Renal cortex interstitium (tissue), 15 donors: ENCODE measurements at places on chromosomes 2 and 18. TPM values are rescaled to one million over a fixed set of nuclear protein-coding genes. Genes with fewer than 3 reads are reported as not detected.

Gene CACNB4
- 16.7 TPM for polyA plus RNA-seq

Gene CCL20
- polyA plus RNA-seq = not detected

Gene GULP1
- 66.6 TPM for polyA plus RNA-seq

Gene NTSR2
- not detected for polyA plus RNA-seq

Gene MATN3
- polyA plus RNA-seq = 3.5 TPM

Gene ETAA1
- polyA plus RNA-seq = 29.5 TPM

Gene ABCG5
- polyA plus RNA-seq = 0.91 TPM

Gene ABHD1
- 1.6 TPM for polyA plus RNA-seq
